Tibial nerve (tissue), 4 donors: ENCODE measurements at places on chromosomes 1 and 21. TPM values are rescaled to one million over a fixed set of nuclear protein-coding genes. Genes with fewer than 3 reads are reported as not detected.

The TESK2 gene
- 8.1 TPM for total RNA-seq

- DNase-seq = no peak
- H3K4me1 ChIP-seq = no peaks in the 10 kb centered on the region
- no peak overlapping the region for H3K27ac ChIP-seq
- no peaks in the 10 kb centered on the region for H3K36me3 ChIP-seq
- H3K27me3 ChIP-seq = no peaks in the 10 kb centered on the region
Measured at GRCh38 chr21:33155422-33155821, 74.3 kb upstream of the IFNAR2 start.

DNA sequence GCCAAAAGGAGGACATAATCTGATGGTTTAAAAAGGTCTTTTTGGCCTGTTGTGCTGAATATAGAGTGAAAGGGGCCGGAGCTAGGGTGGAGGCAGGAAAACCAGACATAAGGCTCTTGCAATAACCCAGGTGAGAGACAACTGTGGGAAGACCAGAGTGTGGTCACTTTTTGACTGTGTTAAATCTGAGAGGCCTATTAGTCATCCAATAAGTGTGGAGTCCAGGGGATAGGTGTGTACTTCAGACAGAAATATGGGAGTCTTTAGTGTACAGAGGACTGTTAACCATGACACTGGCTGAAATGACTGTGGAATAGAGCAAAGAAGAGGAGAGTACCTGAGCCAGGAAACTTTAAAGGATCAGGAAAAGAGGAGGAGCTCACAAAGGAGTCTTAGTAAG lies 89.3 kb downstream of the VAV3 start:
- no peak overlapping the region for H3K27ac ChIP-seq
- DNase-seq = no peak
- peaks cover 2% of the 10 kb centered on the region for H3K27me3 ChIP-seq
- H3K36me3 ChIP-seq = no peaks in the 10 kb centered on the region
- H3K4me3 ChIP-seq = no peak overlapping the region
- peaks cover 4% of the 10 kb centered on the region for H3K4me1 ChIP-seq

DNA sequence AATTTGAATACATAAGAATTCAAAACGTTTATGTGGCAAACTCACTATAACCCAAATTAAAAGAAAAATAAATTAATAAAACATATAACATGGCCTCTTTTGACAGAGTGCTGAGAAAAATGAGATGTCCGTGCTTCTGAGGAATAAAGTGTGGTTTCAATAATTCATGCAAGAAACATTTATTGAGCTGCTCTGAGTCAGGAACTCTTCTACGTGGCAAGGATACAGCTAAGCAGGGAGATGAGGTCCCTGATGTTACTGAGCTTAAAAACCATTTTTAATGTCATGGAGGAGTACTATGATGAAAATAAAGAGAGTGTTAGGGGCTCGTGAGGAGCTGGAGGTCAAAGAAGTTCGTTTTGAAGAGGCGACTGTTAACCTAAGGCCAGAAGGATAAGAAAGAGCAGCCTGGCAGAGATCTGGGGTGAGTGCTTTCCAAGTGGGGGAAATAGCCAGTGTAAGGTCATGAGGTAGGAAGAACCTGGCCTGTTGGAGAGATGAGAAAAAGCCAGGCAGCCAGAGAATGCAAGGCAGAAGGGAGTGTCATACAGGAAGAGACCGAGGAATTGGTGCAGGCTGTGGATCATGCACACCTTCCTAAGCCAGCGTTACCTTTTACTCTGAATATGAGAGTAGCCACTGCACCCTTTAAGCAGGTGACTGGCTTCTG lies 182.2 kb upstream of the DUSP10 start:
- H3K4me3 ChIP-seq = no peak overlapping the region
- no peaks in the 10 kb centered on the region for H3K36me3 ChIP-seq
- H3K27ac ChIP-seq = no peak overlapping the region
- H3K27me3 ChIP-seq = no peaks in the 10 kb centered on the region
- no peaks in the 10 kb centered on the region for H3K4me1 ChIP-seq
- no peak for DNase-seq

- no peaks in the 10 kb centered on the region for H3K27me3 ChIP-seq
- DNase-seq = no peak
- no peaks in the 10 kb centered on the region for H3K36me3 ChIP-seq
- H3K4me1 ChIP-seq = no peaks in the 10 kb centered on the region
- H3K4me3 ChIP-seq = no peak overlapping the region
- H3K27ac ChIP-seq = no peak overlapping the region
Measured at GRCh38 chr1:225626698-225627097, 26.2 kb downstream of the ENAH start.

GRCh38 chr1:61318319-61319125 lies 236.2 kb downstream of the NFIA start:
- H3K27ac ChIP-seq = no peak overlapping the region
- no peaks in the 10 kb centered on the region for H3K27me3 ChIP-seq
- peak overlapping the region; percentile 12 for H3K4me3 ChIP-seq
- no peaks in the 10 kb centered on the region for H3K36me3 ChIP-seq

GRCh38 chr1:182052355-182052754 lies 9.2 kb downstream of the ZNF648 start:
- no peak overlapping the region for H3K4me3 ChIP-seq
- no peak overlapping the region for H3K27ac ChIP-seq
- H3K27me3 ChIP-seq = no peaks in the 10 kb centered on the region
- no peak for DNase-seq
- H3K36me3 ChIP-seq = no peaks in the 10 kb centered on the region
- no peaks in the 10 kb centered on the region for H3K4me1 ChIP-seq

DNA sequence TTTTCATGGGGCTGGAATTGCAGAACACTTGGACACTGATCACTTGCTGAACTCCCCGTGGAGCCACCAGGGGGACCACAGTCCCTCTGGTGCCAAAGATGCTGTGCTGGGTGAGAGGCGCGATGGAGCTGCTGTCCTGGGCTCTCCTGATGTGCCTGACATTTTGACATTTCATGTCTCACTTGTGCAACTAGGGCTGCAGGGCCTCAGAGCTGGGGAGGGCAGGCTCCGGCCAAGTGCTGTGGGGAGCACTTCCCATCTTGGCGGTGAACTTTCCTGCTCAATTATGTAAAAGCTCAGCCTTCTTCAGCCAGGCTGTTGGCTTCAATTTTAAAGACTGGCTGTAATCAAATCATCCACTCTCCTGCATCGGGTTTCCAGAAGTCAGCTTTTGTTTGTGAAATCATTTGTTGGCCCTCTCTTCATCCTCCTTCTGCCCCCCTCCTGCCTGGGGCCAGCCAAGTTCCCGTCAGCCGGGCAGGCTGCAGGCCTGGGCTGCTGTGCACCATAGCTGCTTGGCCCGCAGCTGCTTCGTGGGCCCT lies 36.8 kb downstream of the KCNAB2 start:
- peaks cover 12% of the 10 kb centered on the region for H3K4me1 ChIP-seq
- H3K4me3 ChIP-seq = no peak overlapping the region
- no peak for DNase-seq
- no peaks in the 10 kb centered on the region for H3K27me3 ChIP-seq
- H3K27ac ChIP-seq = peak overlapping the region; percentile 38
- H3K36me3 ChIP-seq = no peaks in the 10 kb centered on the region

DNA sequence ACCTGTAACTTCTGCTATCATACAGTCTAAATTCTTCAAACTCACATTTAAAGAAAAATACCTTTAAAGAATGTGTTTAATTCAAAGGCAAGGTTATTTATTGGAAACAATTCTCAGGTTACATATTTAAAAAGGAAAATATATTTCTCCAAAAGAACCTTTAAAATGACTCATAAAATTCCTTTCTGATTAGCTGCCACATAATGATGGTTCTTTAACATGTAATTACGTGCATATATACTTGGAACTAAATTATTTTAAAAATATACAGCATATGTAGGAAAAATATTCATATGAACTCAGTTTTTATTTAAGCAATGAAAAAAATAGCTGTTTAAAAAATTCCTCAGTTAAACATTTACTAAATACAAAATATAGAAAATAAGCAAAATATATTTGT lies 173.6 kb downstream of the COP1 start:
- no peak overlapping the region for H3K27ac ChIP-seq
- no peaks in the 10 kb centered on the region for H3K4me1 ChIP-seq
- H3K4me3 ChIP-seq = no peak overlapping the region

- H3K36me3 ChIP-seq = no peaks in the 10 kb centered on the region
- no peak overlapping the region for H3K27ac ChIP-seq
- no peak overlapping the region for H3K4me3 ChIP-seq
- H3K27me3 ChIP-seq = peaks cover 100% of the 10 kb centered on the region
- peaks cover 40% of the 10 kb centered on the region for H3K4me1 ChIP-seq
Measured at GRCh38 chr21:36696390-36697059, 2.4 kb upstream of the SIM2 start.

DNA sequence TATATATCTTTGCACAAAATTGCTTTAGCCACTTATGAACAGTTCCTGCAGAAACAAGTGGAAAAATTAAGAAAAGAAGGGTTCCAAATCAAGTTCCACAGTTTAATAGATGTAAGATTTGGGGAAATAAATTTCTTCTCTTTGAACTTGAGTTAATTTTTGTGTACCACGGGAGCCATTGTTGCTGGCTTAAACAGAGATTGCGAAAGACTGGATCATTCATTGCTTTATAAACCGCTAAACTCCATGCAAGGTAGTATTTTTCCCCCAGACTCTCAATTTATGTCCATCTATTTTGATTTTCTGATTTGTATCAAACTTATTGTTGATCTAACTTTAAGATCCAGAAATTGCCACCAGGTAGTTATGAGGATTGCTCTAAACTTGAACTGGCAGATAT lies 246.1 kb upstream of the ADGRL4 start:
- H3K27ac ChIP-seq = no peak overlapping the region
- H3K4me1 ChIP-seq = no peaks in the 10 kb centered on the region
- H3K36me3 ChIP-seq = no peaks in the 10 kb centered on the region
- H3K4me3 ChIP-seq = no peak overlapping the region
- H3K27me3 ChIP-seq = no peaks in the 10 kb centered on the region

DNA sequence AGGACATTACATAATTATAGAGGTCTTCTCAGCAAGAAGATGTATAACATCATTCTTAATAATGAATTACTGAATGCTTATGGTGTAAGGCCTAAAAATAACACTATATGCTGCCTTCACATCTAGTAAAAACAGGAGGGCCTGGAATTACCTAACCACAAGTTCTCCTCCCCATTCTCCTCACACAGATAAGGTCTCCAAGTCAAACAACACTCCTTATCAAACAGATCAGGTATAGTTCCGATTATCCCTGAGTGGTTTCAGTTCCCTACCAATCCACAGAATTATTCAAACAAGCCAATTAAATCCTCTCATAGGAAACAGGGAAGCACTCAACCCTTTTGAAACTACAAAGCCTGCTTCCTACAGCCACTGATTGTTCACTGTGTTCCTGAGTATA lies 4.0 kb upstream of the AGBL4 start:
- no peak overlapping the region for H3K4me3 ChIP-seq
- no peaks in the 10 kb centered on the region for H3K4me1 ChIP-seq
- H3K27ac ChIP-seq = no peak overlapping the region
- H3K27me3 ChIP-seq = no peaks in the 10 kb centered on the region

DNA sequence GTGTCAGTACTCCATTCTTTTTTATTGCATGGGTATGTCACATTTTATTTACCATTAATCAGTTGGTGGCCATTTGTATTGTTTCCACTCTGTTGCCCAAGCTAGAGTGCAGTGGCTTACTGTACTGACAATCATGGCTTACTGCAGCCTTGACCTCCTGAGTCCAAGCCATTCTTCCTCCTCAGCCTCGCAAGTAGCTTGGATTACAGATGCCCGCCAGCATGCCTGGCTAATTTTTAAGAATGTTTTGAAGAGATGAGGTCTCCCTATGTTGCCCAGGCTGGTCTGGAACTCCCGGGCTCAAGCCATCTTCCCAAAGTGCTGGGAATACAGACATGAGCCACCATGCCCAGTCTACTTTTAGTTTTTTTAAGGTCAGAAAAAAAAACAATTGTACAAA lies 813 bp upstream of the SFT2D2 start:
- DNase-seq = no peak
- no peak overlapping the region for H3K4me3 ChIP-seq
- H3K27ac ChIP-seq = no peak overlapping the region
- no peaks in the 10 kb centered on the region for H3K36me3 ChIP-seq
- H3K4me1 ChIP-seq = peaks cover 26% of the 10 kb centered on the region
- H3K27me3 ChIP-seq = no peaks in the 10 kb centered on the region

DNA sequence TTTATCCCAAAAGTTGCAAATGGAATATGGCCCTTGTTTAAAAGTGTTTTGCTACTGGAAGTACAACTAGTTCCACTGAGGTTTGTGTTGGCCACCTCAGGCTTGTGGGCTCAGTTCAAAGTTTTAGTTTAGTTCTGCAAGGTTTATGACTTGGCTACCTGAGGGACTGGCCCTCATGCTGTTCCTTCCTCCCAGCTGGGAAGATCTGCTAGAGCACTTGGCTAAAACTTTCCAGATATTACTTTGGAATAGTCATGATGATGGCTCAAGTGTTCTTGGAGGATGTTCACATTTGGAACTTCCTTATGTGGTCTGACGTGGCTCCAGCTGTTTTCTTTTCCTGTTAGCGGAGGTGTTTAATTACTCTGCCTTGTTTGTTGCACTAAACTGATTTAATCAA lies 110.2 kb upstream of the IVNS1ABP start:
- no peaks in the 10 kb centered on the region for H3K27me3 ChIP-seq
- DNase-seq = peak; percentile 15
- H3K4me1 ChIP-seq = no peaks in the 10 kb centered on the region
- H3K4me3 ChIP-seq = no peak overlapping the region

GRCh38 chr21:23218667-23219066 lies 2220.5 kb downstream of the NCAM2 start:
- H3K4me3 ChIP-seq = no peak overlapping the region
- no peaks in the 10 kb centered on the region for H3K27me3 ChIP-seq
- DNase-seq = no peak
- no peaks in the 10 kb centered on the region for H3K4me1 ChIP-seq
- H3K36me3 ChIP-seq = no peaks in the 10 kb centered on the region
- H3K27ac ChIP-seq = no peak overlapping the region

DNA sequence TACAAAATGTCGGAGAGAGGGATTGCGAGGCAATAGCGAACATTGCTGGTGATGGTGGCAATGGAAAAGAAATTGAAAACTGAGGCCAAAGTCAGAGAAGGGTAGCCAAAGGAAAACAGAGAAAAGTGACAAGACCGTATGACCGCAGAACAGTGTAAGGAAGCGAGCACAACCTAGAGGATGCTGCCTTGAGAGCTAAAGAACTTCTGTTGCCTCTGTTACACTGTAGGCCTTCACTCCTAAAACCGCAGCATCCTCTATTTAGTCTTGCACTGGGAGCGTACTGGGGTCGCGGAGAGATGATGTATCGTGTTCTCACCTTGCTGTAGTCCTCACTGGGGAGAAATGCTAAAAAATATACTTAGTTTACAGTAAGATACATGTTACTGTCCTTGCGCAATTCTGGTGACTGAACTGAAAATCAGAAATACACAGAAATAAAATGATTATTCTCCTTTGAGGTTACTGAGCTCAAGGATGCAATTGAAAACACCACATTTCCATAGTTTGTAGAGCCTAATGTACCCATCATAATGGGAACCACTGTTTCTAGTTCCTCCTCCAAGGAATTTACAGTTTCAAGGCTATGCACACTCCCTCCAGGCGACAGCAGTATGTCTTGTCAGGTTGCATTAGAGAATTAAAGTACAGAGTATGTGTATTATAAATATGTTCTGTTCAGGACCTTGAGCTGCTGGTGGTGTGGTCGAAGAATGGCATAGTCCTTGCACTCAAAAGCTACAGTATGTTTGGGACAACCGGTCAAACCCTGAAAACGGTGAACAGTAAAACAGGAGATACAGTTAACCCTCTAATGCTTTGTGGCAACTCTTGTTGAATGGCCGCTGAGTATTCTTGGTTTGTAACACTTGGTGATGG lies 1.3 kb downstream of the NEK7 start:
- H3K27me3 ChIP-seq = no peaks in the 10 kb centered on the region
- H3K4me3 ChIP-seq = peak overlapping the region; percentile 73
- H3K27ac ChIP-seq = peak overlapping the region; percentile 100
- H3K36me3 ChIP-seq = no peaks in the 10 kb centered on the region
- DNase-seq = no peak

GRCh38 chr21:42025376-42026081 lies 15.4 kb upstream of the ZBTB21 start:
- no peak for DNase-seq
- no peaks in the 10 kb centered on the region for H3K27me3 ChIP-seq
- no peaks in the 10 kb centered on the region for H3K36me3 ChIP-seq
- H3K4me1 ChIP-seq = no peaks in the 10 kb centered on the region
